ENCODE measurements at places on chromosomes 5 and 9. TPM values are rescaled to one million over a fixed set of nuclear protein-coding genes. Genes with fewer than 3 reads are reported as not detected.

DNA sequence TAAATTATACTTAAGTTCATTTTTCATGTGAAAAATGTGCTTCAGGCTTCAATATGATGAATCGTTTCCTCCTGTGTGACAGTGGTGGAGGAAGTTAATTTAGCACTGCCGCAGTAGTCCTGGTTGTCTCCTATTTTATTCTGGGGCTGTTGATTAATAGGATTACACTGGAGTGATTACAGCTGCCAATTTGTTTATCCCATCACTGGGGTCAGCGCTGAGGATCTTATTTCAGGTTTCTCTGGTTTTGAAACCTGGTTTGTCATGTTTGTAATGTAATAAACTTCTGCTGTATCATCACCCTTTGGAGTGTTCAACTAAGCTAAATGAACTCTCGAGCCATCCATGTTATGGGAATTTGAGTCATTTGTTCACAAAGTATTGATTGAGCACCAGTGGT is 241.7 kb upstream of the KCNN2 start:
- no peak for DNase-seq
- H3K27ac ChIP-seq = no peak overlapping the region
- H3K36me3 ChIP-seq = no peaks in the 10 kb centered on the region
- no peaks in the 10 kb centered on the region for H3K4me1 ChIP-seq
- no peaks in the 10 kb centered on the region for H3K27me3 ChIP-seq

Gene CDH10
- polyA plus RNA-seq = not detected

DNA sequence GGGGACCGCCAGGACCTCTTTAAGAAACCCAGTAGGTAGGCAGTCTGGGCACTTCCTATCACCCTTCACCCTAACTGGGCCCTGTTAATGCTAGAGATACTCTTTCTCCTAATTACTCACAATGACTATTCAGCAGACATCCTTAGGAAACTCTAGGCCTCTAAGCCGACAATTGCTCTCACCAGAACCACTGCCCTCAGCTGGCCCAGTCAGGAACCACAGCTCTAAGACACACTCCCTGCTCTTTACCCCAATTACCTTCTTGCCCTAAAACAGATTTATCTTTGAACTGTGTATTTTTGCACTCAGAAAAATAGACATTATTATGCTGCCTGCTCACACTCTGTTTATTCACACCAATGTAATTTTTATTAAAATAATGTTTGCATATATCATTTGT is 432.6 kb upstream of the SLC30A5 start:
- H3K27me3 ChIP-seq = no peaks in the 10 kb centered on the region
- no peak overlapping the region for H3K27ac ChIP-seq
- peak; percentile 54 for DNase-seq
- no peaks in the 10 kb centered on the region for H3K4me1 ChIP-seq
- H3K4me3 ChIP-seq = no peak overlapping the region

GRCh38 chr5:109611505-109611904 is 78.2 kb upstream of the MAN2A1 start:
- no peak overlapping the region for H3K4me3 ChIP-seq
- H3K36me3 ChIP-seq = no peaks in the 10 kb centered on the region
- no peak for DNase-seq
- H3K27ac ChIP-seq = no peak overlapping the region
- no peaks in the 10 kb centered on the region for H3K4me1 ChIP-seq

GRCh38 chr5:55625589-55625909 is 86.6 kb downstream of the SLC38A9 start:
- no peak overlapping the region for H3K27ac ChIP-seq
- H3K4me3 ChIP-seq = no peak overlapping the region
- DNase-seq = no peak
- H3K27me3 ChIP-seq = no peaks in the 10 kb centered on the region
- no peaks in the 10 kb centered on the region for H3K36me3 ChIP-seq
- H3K4me1 ChIP-seq = no peaks in the 10 kb centered on the region

Gene SCGB3A2
- not detected for polyA plus RNA-seq

DNA sequence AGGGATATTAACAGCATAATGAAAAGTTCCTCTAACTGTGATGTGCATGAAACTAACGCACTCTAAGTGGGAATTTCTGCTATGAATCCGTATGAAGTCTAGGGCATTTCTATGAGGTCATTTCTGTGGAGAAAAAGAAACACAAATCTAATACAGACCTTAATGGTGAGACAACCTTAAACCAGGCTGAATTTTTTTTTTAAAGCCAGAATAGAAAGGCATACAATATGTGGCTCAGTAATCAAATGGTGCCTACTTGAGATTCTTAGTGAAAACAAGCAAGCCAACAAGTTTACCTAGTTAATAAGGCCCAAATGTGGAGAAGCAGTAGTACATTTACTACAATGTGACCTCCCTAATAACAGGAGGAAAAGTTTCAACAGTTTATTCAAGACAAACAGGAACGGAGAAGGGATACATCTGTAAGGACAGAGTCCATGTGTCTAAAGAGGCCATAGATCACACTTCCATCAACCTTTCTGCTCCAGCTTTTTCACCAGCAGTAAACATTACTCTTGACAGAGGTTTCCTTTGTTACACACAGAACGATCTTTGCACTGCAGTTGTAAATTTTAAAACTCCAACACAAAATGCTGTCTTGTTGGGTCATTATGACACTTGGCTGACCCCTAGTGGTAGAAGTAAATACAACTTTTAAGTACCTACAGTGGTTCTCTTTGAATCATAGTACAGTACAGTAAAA is 26.2 kb downstream of the CARNMT1 start:
- peak; percentile 96 for DNase-seq
- no peaks in the 10 kb centered on the region for H3K27me3 ChIP-seq
- H3K27ac ChIP-seq = peak overlapping the region; percentile 48
- H3K4me1 ChIP-seq = peaks cover 2% of the 10 kb centered on the region
- H3K36me3 ChIP-seq = peaks cover under 1% of the 10 kb centered on the region

GRCh38 chr5:56413546-56413945 is 180.4 kb upstream of the ANKRD55 start:
- H3K27me3 ChIP-seq = no peaks in the 10 kb centered on the region
- H3K36me3 ChIP-seq = no peaks in the 10 kb centered on the region
- H3K4me1 ChIP-seq = peaks cover 50% of the 10 kb centered on the region
- H3K27ac ChIP-seq = peak overlapping the region; percentile 1
- no peak overlapping the region for H3K4me3 ChIP-seq

Gene CACFD1
- 28.2 TPM for polyA plus RNA-seq

GRCh38 chr9:112015149-112015548 is 118.5 kb downstream of the UGCG start:
- H3K4me1 ChIP-seq = peaks cover 3% of the 10 kb centered on the region
- no peak overlapping the region for H3K4me3 ChIP-seq
- DNase-seq = peak; percentile 70

Gene GHR
- polyA plus RNA-seq = 0.81 TPM

DNA sequence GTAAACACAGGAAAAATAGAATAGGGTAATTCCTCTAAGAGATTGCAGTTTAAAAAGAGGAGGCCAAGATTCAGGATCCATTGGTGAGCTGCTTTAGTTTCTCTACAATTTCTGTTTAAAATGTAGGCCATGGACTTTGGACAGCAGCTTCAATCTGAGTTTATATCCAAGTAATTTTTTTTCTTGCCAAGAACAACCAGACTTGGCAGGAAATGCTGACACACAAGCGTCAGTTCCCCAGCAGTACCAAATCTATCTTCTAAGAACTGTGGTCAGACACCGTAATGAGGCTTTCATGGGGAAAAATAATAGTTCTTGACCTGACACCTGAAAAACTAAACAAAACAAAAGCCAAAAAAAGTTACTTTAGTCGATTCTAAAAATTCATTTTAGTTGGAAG is 528.8 kb downstream of the CSNK1G3 start:
- DNase-seq = no peak
- no peak overlapping the region for H3K4me3 ChIP-seq
- no peaks in the 10 kb centered on the region for H3K36me3 ChIP-seq
- H3K27me3 ChIP-seq = no peaks in the 10 kb centered on the region
- H3K27ac ChIP-seq = no peak overlapping the region
